ENCODE measurements at places on chromosomes 4 and X.

GRCh38 chr4:168451331-168451730 lies 29.0 kb downstream of the DDX60L start:
- no peak for DNase-seq

GRCh38 chr4:55609393-55609866 lies 17.4 kb upstream of the PDCL2 start:
- no peak for DNase-seq

DNA sequence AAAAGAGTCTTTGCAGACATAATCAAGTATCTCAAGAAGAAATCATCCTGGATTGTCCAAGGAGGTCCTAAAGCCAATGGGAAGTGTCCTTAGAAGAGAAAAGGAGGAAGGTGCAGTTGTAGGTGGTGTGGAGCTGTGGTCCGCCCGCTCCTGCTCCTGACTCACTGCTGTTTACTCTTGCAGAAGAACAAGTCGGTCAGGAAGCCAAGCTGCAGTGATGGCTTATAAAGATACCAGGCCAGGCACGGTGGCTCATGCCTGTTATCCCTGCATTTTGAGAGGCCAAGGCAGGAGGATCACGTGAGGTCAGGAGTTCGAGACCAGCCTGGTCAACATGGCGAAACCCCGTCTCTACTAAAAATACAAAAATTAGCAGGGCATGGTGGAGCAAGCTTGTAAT lies 66.4 kb upstream of the ATP6AP2 start:
- no peak for DNase-seq

- no peak for DNase-seq
Measured at GRCh38 chr4:158316264-158316663, 106.0 kb downstream of the TMEM144 start.

GRCh38 chr4:37667197-37668100 lies 18.7 kb downstream of the RELL1 start:
- DNase-seq = no peak

DNA sequence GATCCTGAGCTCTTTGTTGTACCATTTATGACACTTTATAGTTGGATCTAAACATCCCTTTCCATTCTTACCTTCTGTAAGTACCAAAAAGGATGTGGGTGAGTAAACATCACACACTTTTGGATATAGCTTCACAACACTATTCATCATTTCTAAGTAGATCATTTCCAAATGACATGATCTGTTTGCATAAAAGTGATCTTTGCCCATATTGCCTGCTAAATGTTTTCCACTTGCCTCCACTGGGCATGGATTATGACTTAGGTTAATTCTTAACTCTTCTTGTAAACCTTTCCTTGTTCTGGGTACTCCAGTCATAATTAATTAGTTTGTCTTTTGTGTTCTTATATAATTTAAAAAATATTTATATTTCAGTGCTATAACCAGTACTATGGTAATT lies 244.9 kb upstream of the AGA start:
- DNase-seq = no peak

GRCh38 chrX:72078411-72078810 lies 53.3 kb downstream of the RTL5 start:
- DNase-seq = no peak
